Right ventricle myocardium superior (tissue), 1 donor: ENCODE measurements at places on chromosomes 16 and 17. TPM values are rescaled to one million over a fixed set of nuclear protein-coding genes. Genes with fewer than 3 reads are reported as not detected.

DNA sequence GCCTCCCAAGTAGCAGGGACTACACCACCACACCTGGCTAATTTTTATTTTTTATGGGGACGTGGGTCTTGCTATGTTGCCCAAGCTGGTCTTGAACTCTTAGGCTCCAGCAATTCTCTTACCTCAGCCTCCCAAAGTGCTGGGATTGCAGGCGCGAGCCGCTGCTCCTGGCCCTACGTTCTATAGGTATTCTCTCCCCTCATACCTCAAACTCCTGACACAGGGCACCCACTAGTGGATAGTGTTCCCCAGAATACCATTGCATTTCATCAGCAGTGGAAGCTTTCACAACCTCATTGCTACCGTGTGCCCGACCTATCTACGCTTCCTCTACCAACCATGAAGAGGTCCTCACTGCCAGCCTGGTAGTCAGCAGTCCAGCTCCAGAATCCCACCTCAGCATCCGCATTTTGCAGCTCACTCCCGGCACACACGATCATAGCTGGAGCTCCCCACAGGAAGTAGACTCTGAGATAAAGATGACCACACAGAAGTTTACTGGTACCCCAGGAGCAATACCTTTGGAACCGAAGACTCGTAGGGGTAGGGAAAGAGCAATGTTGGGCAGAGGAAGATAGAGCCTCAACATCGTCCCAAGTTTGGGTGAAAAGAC, 9.3 kb downstream of the CTRB2 start:
- no peak for DNase-seq

DNA sequence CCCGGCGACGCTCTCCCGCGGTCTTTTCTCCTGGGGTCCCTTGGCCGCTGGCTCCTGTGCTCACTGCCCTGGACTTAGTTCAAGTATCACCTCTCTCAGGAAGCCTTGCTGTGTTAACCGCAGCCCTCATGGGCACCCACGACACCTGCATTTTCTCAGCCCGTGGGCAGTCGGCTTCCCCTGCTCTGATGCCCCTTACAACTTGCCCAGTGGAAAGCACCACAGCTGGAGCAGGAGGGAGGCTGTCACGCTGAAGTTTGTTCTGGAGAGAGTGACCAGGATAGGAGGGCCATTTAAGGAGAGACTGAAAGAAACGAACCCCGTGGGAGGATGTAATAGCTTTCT, 395 bp downstream of the STXBP4 start:
- DNase-seq: no peak

GRAP gene
- 2.0 TPM for total RNA-seq

- DNase-seq: no peak
These were observed 411.7 kb downstream of the UTP18 start for GRCh38 chr17:51672065-51672464.

PRSS21 gene
- total RNA-seq: not detected

- no peak for DNase-seq
These were observed 587.1 kb downstream of the WWOX start for GRCh38 chr16:78686601-78687000.
